Stimulated activated CD8-positive, alpha-beta memory T cell treated with anti-CD3 and anti-CD28 coated beads, Interleukin-15, amount 100 ng/mL, for 1 hour (primary cell): ENCODE measurements at places on chromosomes 16 and 17.

DNA sequence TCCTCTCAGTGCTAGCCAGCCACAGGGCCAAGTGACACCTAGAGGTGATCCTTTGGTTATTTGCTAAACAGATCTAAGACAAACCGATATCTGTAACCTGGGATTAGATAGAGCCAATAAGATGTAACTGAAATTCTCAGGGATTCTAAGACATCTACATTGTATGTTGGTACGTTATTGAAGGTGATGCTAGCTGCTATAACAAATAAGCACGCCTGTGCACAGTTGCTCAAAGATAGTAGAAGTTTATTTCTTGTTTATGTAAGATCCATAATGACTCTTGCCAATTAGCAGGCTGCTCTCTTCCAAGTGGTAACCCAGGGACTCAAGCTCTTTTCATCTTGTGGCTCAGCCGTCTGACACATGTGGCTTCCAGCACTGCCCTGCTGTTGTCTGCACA is 370.3 kb downstream of the WWOX start:
- no peak for DNase-seq

- DNase-seq, result no peak
Observed at GRCh38 chr16:19991614-19992013, 82.1 kb downstream of the GPR139 start.

- DNase-seq, result no peak
Observed at GRCh38 chr17:78589885-78590284, 12.7 kb upstream of the DNAH17 start.

GRCh38 chr17:40447148-40447644 is 3.9 kb downstream of the IGFBP4 start:
- no peak for DNase-seq

- DNase-seq, result no peak
Observed at GRCh38 chr16:66028510-66029216, 337.8 kb upstream of the CDH5 start.

- DNase-seq, result no peak
Observed at GRCh38 chr16:12228602-12229499, 252.3 kb downstream of the SNX29 start.
